ENCODE measurements at places on chromosomes 3 and 15.

GRCh38 chr3:71266875-71267274, 316.7 kb downstream of the FOXP1 start:
- DNase-seq = no peak

DNA sequence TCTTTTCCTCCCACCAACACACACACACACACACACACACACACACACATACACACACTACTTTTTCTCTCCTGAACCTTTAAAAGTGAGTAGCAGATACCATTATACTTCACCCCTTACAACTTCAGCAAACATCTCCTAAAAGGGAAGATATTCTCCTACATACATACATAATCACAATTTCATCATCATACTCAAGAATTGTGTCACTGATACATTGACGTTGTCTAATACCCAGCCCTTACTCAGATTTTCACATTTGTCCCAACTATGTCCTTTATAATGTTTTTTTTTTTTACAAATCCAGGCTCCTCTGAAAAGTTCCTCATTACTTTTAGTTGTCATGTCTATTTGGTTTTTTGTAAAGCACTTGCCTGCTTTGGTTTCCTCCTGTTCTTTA, 18.5 kb downstream of the ABHD6 start:
- DNase-seq = no peak

- peak; percentile 19 for DNase-seq
These were observed 75.0 kb upstream of the EPHB3 start for GRCh38 chr3:184486614-184487013.

- DNase-seq = no peak
These were observed 16.9 kb downstream of the RFTN1 start for GRCh38 chr3:16496408-16497222.

DNA sequence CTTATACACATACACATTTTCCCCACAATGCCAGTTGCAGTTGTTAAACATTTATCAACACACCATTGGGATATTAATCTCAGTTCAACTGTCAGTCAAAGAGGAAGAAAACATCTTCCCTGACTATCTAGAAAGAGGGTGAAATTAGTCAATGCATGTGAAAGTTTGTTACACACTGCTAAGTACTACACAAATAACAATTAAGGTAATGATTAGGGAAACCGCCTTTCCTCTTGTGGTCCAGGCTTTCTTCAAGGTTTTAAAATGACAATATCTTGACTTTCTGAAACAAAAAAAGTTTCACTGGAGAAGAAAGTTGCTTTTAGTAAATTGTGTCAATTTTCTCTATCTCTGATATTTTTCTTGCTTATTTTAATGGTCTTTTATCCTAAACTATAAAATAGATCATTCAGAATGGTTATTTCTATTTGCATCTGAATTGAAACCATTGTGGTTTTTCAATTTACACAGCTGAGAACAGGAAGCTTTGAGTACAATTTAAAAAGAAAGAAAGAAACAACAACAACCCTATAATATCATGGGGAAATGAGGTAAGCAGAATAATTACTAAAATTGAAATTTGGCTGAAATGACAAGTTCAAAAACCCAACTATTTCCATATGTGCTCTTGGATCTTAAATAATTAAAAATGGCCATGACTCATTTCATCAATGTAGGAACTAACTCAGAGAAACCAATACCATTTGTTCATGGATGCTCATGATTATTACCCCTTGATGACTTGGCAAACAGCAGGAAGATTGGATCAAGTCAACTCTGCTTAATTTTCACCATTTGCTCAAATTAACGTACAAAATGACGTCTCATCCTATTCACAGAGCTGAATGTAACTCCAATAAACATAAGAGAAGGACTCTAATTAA, 31.7 kb downstream of the GPR149 start:
- DNase-seq = no peak

- no peak for DNase-seq
These were observed 26.0 kb downstream of the ACSBG1 start for GRCh38 chr15:78208341-78208844.

DNA sequence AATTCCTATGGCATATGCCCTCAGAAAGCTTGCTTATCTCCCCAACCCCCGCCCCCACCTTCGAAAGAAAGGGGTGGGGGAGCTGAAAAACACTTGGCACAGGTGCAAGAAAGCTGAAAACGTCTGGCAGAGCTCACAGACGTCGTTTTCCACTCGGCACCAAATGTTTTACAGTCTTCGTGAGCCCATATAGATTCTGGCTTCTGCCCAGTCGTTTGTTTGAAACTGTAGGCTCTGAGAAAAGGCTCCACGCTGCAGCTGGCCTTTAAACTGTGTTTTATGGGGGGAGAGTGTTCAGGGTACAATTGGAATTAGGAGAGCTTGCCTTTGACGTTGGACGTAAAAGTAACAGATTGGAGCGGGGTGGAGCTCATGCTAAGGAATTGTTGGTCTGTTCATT, 130.3 kb downstream of the MDFIC2 start:
- DNase-seq = no peak

DNA sequence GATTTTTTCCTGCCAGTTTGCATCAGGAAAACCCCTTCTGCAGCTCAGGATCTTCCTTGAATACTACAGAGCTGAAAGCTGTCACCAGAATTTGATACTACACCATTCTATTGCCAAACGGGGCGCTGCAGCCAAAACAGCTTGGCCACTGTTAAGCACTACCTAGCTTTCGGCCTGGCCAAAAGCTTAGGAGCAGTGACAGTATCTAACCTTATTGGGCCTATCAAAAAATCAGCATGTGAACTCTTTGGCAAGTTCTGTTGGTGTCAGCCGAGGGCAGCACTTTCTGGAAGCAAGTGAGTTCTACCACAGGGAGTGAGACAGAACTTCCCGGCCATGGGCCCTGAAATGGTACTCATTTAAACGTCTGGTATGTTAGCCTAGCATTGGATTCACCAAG, 16.1 kb upstream of the GYG1 start:
- DNase-seq = no peak

DNA sequence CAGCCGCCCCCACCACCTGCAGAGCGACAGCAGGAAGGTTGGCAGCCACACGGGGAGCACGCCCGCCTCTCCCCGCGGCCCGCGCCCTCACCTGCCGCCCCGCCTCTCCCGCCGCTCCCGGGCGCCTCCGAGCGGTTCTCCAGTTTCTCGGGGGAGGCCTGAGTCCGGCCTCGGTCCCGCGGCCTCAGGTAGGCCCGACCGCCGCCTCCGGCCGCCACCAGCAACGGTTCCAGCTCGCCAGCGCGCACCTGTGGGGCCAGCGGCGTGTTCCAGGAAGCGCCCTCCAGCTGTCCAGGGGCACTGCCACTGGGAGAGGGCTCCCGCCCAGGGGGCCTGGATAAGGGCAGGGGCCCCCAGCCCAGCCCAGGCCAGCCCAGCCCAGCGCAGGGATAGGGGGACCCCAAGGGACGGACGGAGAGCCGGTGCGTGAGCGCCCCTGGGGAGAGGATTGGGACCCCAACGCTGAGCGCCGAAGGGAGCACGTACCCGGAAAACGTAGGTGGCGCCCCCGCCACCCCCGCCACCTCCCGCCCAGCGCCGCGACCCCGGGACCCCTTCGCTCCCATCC, 2.2 kb downstream of the LTK start:
- DNase-seq = no peak

Measured in fibroblast of skin of left biceps (primary cell).